ENCODE measurements at places on chromosomes 2 and 18.

- DNase-seq = no peak
These were observed 71.4 kb upstream of the ZNF385B start for GRCh38 chr2:179932786-179933185.

GRCh38 chr2:112155331-112156151 lies 17.4 kb downstream of the FBLN7 start:
- DNase-seq = no peak

GRCh38 chr2:117997872-117998454 lies 15.9 kb downstream of the CCDC93 start:
- DNase-seq = no peak

DNA sequence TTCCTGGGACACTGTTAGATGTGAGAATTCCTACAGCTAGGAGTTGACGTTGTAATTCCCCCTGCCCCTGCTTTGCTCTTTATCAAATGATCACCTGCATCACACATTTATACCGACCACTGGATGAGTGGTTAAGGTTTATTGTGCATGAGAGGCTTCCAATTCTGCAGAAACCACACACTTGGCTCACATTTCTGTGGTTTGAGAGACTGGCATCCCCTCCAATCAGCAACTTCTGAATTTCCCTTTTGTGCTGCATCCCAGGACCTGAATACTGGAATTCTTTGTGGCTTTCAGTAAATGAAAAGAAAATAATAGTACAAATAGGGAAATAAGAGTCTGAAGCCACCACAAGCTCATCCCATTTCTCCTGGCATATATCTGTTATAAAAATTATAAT lies 628.7 kb upstream of the PIK3C3 start:
- no peak for DNase-seq

DNA sequence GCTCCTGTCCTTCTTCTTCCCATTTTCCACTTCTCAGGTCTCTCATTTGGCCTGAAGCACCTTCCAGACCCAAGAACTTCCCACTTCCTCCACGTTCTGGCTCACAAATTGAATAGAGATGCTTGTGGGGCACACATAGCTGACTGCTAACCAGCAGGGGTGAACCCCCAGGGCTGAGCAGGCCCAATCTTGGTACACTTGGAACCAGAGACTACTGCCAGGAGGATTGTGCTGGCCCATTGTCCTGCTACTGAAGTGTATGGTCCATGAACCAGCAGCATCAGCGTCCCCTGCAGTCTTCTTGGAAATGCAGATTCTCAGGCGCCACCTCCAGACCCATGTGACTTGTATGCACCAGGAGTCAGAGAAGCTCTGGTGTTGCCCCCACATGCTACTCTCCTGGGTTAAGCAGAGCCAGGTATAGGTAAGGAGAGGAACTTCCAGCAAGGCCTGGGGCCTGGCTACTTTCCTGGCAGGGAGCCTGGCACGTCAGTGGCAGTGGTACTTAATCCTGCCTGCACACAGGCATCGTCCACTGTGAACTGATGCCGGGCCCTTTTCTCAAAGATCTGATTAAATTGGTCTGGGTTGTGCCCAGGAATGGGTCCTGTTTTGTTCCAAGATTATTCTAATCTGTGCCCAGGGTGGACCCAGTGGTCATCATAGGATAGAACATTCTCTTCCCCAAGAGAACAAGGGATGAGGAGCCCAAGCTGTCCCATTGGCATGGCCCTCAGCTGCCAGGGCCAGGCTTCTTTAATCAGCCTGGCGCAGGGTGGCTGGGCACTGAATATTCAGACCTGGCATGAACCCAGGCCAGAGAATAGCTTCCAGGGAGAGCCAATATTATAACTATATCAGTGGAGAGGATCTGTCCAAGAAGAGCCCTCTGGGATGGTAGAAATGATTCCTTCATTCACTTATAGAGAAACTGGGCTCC lies 248.7 kb downstream of the SOX11 start:
- no peak for DNase-seq

- DNase-seq = no peak
These were observed 13.1 kb downstream of the ARMC9 start for GRCh38 chr2:231211486-231211885.

- no peak for DNase-seq
These were observed 863 bp upstream of the SIX2 start for GRCh38 chr2:45009928-45010701.

GRCh38 chr2:3214806-3215404 lies 162.7 kb downstream of the EIPR1 start:
- DNase-seq = no peak

- DNase-seq = no peak
These were observed 432.1 kb upstream of the DCC start for GRCh38 chr18:51907687-51908597.

- no peak for DNase-seq
These were observed 65.3 kb downstream of the MREG start for GRCh38 chr2:215948051-215948450.

GRCh38 chr2:205463466-205464025 lies 218.8 kb upstream of the NRP2 start:
- no peak for DNase-seq

DNA sequence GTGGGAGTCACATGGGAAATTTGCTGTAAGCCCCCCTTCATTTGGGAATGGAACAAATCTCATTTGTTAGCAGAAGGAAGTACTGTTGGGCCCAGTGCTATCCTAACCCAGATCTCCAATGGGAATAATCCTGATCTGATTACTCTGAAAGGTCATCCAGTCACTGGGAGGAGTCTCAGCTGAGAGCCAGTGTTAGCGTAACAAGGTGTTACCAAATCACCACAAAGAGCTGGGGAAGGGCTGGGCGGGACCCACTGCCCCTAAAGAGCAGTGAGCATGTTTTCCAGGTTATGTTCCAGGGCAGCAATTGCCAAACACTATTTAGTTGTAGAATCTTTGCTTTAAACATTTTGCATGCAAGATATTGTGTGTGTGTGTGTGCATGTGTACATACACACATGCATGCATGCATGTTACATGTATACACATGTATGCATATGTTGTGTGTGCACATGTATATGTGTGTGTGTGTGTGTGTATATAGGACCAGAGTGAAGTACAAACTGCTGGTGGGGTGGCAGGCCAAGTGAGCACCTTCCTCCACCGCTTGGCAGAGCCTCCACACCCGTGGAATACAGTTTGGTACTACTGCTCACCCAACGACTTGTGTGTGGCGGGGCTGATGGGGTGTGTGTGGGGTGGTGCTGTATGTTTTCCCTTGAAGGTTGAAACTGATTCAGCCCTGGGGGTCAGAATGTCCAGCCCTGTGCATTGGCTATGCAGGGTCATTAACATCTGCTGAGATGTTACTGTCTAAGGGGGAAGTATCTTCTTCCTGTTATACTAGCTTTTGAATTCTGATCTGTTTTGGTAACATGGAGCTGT lies 15.2 kb downstream of the INPP5D start:
- no peak for DNase-seq

DNA sequence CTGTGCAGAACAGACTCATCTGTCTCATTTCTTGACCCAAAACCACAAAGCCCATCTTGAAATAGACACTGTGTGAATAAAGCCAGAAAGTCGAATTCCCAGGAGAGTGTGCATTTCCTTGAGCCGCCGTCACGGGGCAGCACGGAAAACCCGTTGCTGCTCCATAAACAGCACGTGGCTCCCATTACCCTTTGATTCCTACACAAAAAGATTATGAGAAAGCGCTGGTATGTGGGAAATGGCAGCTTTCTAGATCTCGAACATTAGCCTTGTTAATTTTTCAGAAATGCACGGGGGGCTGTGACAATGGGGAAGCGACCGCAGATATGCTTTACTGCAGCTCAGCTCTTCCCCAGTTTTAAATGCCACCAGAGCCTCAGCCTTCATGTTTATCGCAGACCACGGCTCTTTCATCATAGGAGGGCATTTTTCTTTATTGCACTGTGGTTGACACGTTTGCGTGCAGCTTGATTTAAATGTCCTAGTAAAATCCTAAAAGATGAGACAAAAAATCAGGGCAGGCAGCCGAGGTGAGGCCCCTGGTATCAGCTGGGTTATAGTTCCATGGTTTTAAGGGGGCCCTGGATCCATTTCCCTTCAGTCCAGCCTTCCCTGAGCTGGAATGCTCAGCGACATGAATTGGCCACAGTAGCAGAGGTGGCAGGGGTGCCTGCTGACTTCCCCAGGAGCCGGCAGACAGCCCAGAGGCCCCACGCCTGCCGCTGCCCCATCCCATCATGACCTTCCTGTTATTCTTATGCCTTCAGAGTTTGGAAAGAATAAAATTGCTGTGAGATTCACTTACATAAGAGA lies 249.3 kb downstream of the NDUFA10 start:
- DNase-seq = no peak

GRCh38 chr2:42046819-42047487 lies 868 bp upstream of the PKDCC start:
- DNase-seq = peak; percentile 3

DNA sequence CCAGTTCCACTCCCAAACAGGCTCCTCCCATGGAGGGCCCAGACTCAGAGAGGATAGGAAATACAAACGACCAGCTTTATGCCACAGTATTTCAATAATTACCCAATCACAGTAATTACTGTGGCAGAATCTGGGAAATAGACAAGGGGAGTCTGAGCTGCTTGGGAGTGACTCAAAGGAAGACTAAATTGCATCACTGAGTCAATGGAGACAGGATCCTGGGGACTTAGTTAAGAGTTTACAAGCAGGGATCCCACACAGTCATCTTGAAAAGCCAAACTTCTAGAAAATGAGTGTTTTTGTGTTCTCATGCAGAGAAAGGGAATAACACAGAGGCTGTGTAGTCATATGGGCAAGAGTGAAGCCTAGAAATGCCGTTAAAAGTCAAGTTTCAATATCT lies 1142.1 kb downstream of the CNTNAP5 start:
- DNase-seq = no peak

DNA sequence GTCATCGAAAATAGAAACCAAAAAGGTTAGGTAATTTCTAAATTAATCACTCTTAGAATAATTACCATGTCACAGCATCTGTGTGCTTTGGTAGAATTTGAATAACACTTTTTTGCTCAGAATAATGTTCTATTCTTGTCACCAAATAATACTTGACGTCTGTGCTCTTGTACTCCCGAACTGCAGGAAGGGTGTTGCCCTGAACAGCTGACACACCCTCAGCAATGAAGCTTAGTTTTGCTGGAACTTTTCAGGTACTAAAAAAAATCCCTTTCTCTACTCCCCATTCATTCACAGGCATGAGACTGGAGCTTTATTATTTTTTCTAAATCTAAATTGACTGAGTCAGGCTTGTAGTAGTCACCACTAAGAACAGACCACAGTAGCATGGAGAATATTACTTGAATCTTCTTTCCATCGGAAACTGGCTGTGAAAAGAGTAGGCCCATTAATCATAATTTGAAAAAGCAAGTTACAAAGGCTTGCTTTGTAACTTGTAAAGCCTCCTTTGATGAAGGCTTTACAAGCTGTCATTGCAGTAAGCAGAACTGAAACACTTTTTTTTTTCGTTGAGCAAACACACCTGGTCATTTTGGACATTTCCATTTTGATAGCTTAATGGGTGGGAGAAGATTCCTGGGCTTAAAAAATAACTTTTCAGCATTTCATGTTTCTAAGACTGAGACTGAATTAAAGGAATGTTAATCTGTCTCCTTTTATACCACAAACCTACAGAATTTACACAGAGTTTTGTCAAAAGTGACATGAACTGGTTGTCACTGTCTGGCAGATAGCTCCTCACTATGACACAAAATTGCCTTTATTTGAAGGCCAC lies 70.3 kb upstream of the PELI1 start:
- DNase-seq = no peak

- DNase-seq = no peak
These were observed 3.0 kb downstream of the RFTN2 start for GRCh38 chr2:197672371-197672893.

GRCh38 chr2:70789304-70790135 lies 923 bp downstream of the FIGLA start:
- DNase-seq = peak; percentile 54

DNA sequence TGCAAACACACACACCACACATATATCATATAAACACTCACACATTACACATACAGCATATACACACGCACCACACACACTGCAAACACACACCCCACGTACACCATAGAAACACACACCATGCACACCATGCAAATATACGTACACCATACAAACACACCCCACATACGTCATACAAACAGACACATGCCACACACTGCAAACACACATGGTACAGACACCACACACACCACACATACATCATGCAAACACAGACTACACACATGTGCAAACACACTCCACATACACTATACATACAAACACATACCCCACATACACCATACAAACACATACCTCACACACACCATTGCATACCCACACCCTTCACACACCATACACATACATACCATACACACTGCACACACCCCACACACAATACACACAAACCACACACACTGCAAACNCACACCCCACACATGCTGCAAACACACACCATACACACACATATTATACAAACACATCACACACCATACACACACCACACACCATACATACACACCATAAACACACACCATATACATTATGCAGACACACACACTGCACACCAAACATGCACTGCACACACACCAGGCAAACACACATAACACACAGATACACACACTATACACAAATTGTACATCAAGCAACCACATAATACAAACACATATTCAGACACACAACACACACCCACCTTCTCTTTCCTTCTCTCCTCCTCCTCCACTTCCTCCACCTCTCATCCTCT lies 120.4 kb downstream of the SEPTIN10 start:
- DNase-seq = no peak

DNA sequence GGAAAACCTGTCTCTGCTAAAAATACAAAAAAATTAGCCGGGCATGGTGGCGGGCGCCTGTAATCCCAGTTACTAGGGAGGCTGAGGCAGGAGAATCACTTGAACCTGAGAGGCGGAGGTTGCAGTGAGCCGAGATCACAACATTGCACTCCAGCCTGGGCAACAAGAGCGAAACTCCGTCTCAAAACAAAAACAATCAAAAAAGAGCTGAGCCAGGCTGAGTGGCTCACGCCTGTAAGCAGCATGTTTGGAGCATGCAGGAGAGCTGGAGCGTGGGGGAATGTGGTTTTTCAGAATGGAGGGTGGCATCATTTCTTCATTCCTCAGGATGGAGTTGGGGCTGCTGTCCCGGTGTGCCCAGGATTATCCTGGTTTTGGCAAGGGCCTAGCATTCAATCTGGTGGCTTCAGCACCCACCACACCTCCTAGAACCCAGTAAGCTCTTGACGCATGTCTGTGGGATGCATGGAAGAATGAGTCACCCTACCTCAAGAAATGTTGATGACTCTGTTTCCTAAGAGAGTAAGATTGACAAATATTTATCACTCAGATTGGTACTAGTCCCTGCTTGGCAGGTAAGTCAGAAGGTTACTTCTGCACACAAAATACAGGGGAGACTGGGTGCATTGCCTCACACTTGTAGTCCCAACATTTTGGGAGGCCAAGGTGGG lies 90.2 kb upstream of the ODC1 start:
- no peak for DNase-seq

- DNase-seq = no peak
These were observed 23.7 kb downstream of the RNF125 start for GRCh38 chr18:32042337-32042736.

GRCh38 chr18:55699233-55699765 lies 111.3 kb upstream of the TCF4 start:
- DNase-seq = no peak

All from effector memory CD8-positive, alpha-beta T cell (primary cell).